ENCODE measurements at places on chromosomes 7 and 10.
A peak's percentile ranks its signal among the peaks of the same experiment; 100 is the strongest.

DNA sequence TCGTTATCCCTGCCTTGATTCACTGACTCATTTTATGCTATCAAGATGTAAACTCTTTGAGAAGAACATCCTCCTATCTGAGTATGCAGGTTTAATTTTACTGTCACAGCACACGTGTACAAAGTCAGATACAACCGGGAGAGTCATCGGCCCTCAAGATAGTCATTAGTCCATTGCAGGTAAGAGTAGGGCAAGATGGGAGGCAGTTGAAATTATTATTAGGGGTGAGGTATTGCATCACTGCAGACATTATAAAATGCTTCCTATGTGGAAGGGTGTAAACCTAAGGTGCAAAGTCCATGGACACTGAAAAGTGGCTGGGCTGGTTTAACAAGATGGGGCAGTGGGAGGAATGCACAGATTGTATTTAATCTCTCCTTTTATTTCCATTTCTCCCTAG, 113.7 kb downstream of the ARL4A start:
- ATAC-seq: peak; percentile 88

DNA sequence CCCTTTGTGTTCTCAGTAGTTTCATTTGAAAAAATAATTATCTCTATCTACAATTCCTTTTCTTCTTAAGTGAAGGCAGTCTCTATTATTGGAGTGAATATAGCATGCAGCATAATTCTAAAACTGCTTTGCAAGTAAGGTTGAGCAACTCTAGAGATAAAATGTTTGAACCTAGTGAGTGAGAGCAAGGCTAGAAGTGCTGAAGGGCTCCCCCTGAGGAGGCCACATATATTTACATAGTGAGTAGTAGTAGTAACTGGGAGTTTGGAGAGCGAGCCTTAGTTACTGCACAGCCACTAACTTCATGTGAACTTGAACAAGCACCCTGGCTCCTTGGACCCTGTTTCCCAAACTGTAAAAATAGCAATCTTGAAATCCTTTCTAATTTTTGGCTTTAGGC, 141.5 kb upstream of the DKK1 start:
- ATAC-seq: no peak

- no peak for ATAC-seq
Observed at GRCh38 chr7:52017802-52018679, 701.4 kb upstream of the COBL start.

DNA sequence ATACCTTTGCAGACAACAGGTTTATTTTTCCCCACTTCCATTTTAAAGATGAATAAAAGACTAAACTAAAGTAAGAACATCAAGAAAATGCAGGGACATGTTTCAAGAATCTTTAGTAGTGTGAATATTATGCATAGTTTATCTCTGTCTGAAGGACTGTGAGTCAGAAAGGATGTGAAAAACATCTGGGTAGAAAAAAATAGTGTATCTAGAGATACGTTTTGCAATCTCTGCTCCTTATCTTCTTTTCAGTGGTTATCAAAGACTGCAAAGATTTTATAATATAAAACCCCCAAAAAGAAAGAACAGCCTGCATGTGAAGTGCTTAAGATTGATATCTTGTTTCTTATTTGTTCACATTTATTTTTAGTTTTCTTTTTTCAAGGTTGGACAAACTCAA, 101.9 kb upstream of the ARHGAP21 start:
- ATAC-seq: no peak

DNA sequence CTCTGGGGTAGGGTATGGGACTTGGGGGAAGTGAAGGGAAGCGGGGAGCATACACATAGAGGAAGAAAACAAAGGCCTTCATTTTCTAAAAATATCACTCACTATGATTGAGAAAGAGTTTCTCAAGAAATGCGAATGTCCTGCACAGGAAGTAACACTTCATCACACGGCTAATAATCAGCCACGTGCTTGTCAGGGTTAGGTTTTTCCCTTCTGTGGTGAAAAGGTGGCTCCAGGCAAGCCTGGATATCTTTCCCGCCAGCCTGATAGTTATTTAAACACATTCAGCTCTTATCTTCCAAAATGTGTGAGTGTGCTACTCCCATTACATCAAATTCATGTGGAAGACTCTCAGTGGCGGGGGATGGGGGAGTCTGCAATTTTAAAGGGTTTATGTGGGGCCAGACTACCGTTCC, 166.4 kb upstream of the ADO start:
- ATAC-seq: no peak

DNA sequence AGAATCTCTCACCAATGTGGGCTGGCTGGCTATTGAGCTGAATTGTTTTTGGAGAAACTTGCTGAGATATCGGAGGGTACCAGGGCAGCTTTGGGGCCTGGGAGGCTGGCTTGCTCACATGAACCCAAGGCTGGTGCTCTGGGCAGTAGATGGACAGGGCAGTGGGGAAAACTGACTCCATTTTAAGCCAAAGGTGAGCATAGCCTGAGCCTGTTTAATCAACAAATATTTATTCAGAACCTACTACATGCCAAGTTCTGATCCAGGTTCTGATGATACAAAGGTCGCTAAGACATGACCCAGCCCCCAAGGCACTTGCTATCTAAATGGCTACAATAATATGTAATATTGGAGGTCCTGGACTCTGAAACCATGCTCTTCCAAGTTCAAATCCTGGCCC, 86.6 kb downstream of the BUB3 start:
- no peak for ATAC-seq

DNA sequence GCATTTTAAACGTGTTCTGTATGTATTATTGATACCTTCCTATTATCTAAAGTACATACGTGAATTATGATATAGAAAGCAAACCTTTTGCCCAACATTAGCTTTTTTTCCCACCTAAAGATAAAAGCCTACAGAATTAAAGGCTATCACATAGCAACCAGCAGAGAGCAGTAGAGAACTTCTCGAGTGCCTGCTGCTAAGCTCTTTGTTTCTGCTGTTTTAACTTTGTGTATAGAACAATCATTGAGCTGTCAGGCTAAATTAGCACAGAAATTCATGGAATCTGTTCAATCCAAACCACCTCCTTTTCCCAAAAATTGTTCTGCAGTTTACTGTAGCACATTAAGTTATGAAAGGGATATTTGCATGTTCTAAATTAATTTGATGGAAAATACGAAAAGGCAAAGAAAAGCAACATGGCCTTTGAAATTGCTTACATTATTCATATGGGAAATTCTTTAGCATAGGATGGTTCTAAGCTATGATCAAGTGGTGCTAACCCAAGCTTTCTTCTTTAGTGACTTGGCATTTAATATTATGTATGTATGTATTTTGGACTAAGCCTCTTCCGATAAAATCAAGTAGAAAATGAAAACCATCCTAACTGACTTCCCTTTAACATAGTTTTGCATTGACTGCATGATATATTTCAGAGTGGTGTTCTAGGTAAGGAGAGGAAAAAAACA, 1288.5 kb downstream of the GATA3 start:
- no peak for ATAC-seq

DNA sequence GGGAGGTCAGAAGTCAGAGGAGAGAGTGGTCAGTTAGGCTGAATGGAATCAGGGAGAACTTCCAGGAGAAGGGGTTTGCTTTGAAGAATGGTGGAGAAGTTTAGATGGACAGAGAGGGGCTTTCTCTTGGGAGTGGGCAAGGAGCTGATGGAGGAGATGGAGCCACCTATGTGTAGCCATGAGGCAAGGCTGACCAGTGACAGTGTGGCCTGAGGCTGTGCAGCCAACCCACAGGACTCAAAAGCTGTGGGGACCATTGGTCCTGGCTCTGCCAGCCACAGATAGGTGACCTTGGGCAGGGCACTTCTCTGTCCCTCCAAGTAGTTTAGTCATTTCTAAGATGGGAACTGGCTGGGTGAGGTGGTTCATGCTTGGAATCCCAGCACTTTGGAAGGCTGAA, 18.7 kb downstream of the NEURL1 start:
- ATAC-seq: no peak

- ATAC-seq: peak; percentile 45
Observed at GRCh38 chr7:98826811-98827231, 43.0 kb downstream of the TMEM130 start.

DNA sequence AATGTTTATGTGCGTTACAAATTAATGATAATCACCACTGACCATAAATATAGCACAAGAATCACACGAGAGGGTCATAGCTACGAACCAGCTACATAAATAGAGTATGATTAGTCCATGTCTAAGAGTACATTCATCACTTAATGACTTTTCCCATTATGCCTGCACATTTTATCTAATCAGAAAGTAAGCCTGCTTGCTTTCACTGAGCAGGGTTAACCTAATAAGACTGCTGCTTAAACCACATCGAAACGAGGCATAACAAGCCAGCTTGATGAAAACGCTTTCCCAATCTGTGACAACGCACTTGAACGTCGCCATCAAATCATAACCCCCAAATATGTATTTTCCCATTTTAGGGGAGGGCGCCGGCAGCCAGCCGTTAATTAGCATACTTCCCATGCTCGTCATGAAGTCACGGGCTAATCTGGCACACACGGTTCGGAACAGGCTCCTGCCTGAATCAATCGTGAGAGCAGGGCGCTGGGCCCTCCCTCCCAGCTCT, 71.5 kb downstream of the EBF3 start:
- ATAC-seq: no peak

GRCh38 chr10:69315610-69316312, 37.5 kb downstream of the HK1 start:
- ATAC-seq: no peak

DNA sequence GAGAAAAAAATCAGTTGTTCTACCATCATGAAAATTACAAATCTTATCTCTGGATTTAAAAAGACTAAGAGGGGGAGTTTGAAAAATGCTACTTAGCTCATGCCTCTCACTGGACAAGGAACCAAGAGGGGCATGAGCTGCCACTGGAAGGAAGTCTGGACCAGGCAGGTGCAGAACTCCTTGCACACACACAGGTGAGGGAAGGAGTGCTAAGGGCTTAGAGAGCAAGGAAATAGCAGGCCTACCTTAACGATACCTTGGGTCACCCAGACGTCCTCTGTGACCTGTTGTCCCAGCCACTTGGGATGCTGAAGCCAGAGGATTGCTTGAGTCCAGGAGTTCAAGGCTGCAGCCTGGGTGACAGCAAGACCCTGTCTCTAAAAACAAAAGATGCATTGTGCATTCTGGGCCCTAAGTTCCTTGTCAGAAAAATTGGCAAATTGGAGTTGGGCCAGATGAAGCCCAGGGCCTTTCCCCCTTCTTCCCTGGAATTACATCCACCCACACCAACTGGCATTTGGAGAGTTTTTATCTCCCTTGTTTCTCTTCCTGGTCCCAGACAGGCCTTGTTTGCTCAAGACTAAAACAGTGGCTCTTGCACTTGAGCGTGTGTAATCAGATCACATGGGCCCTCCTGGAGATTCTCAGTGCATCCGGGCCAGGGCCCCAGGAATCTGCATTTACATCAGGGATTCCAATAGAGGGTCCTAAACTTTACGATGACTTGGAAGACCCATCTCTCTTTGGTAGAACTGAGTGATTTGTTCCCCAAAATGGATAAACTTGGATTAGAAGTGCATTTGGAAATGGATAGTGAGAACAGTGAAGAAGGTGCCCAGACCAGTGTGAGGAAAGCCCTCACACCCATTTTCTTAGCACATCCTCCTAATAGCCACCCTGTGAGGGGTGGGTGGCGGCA, 3.0 kb downstream of the DDIT4 start:
- peak; percentile 1 for ATAC-seq

DNA sequence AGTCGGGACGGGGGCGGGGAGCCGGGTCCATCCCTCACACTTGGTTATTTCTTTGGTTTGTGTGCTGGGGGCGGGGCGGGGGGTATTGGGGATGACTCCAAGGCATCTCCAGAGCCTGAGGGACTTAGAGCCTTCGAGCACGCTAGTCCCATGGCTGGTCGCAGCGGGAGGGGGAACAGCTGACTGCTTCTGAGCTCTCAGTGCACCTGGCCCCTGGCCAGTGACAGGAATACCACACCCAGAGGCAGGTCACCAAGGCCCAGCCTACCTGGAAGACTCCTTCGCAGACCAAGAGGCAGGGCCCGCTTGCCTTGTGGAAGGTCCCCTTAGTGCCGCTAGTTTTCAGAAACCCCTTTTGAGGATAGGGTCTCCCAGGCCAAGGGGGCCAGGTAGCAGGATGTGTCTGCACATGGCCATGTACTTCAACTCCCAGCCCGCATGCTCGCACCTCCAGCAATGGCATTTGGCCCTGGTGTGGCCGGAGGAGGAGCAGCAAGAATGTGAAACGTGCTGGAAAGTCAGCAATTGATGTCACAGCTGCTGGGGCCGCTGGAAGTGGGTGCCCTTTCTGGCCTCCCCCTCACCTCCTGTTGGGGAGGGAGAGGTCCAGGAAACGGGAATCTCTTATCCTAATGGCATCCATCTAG, 40.3 kb downstream of the AGAP3 start:
- ATAC-seq: peak; percentile 43

DNA sequence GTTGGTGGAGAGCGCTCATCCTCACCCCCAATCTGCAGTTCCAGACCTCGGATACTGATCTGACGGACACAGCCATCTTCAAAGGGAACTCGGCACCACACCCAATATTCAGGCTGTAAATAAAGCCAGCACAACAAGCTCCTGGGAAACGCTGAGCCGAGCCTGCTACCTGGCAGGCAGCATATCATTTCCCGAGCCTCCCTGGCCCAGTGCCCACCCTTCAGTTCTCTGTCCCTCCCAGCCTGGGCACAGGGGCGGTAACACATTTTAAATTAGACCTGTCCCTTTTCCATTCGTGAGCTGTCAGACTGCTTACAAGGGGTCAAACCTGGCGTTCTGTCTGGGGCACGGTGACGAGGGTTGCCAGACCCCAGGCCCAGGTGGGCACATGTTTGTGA, 250.5 kb downstream of the ARHGAP12 start:
- peak; percentile 29 for ATAC-seq

- no peak for ATAC-seq
Observed at GRCh38 chr7:24216576-24217125, 67.3 kb upstream of the NPY start.

GRCh38 chr10:5752301-5752871, 60.8 kb downstream of the GDI2 start:
- no peak for ATAC-seq

DNA sequence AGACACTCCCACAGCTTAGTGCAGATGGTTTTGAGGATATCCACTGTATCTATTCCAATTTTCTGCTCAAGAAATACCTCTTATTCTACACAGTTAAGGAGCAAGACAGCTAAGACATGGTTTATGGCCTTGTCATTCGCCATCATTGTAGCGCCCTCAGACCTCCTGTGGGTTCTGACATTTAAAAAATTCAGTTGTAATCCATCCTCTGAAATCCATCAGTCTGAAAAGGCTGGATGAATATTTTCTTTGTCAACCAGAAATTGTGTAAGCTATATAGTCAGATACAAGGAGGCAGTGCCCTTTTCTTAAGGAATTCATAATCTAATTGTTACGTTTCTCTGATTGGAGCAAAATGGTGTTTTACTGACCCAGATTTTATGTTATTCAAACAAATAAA, 353.6 kb downstream of the GALNT17 start:
- ATAC-seq: no peak

GRCh38 chr10:79241990-79242619, 105.2 kb upstream of the PPIF start:
- ATAC-seq: peak; percentile 35
